Bronchus fibroblast of lung (primary cell): ENCODE measurements at places on chromosomes 7 and 10. TPM values are rescaled to one million over a fixed set of nuclear protein-coding genes. Genes with fewer than 3 reads are reported as not detected.

IGFBP1 gene
- total RNA-seq: not detected in 2 replicates

MRLN gene
- total RNA-seq: not detected in 2 replicates

HIBADH gene
- 42.5 and 44.9 TPM in 2 replicates for total RNA-seq

ZNF804B gene
- total RNA-seq: not detected in 2 replicates
